GDM1 (cell line): ENCODE measurements at places on chromosomes 7 and 10.

GRCh38 chr7:101932083-101932482, 114.7 kb downstream of the CUX1 start:
- no peak for DNase-seq

DNA sequence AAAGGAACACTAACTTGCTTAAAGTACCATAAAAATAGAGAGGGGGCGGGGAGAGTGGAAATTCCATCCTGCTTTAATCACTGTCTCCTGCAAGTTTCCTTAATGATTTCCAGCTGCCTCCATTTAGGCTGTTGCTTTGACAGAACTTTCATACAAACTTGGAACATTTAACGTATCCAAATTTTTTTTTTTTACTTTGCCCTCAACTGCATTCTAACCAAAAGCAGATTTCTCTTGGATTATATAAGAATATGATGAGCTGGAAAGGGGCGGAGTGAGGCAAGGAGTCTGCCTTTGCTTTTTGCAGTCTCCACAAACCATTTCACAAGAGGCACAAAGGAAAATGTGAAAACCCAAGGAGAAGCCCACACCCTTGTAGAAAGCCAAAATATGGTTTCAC, 46.6 kb upstream of the COL1A2 start:
- no peak for DNase-seq

- DNase-seq = no peak
Measured at GRCh38 chr10:12542133-12542670, 192.9 kb downstream of the CAMK1D start.

GRCh38 chr7:116377721-116378120, 121.8 kb upstream of the CAV2 start:
- no peak for DNase-seq

DNA sequence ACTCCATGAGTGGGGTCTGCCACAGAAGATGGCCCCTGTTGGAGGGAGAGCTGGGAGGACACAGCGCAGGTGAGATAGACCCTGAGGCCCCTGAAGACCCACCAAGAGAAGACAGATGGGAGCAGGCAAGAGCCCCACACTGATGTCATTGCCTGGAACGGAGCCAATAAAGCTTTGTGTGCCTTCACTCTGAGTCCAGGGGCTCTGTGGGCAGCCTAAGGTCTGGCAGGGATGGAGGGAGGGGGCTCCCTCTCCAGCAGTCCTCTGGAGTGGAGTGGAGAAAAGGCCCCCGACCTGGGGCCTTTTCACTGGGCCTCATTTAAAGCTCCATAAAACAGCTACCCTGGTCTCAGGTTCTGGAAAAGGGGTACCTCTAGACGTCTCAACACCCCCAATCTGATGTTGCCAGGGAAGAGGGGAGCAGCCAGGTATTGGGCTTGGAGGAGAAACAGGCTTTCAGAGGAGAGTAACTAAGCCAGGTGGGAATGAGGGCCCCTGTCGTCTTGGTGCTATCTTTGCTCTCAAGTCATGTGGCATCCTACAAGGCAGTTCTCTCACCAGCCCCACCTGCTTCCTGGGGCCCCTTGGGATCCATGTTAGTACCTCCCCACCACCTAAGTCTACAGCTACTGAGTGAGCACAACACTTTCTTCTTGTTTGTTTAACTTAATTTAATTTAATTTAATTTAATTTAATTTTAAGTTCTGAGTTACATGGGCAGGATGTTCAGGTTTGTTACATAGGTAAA, 1.4 kb downstream of the C10orf62 start:
- no peak for DNase-seq

DNA sequence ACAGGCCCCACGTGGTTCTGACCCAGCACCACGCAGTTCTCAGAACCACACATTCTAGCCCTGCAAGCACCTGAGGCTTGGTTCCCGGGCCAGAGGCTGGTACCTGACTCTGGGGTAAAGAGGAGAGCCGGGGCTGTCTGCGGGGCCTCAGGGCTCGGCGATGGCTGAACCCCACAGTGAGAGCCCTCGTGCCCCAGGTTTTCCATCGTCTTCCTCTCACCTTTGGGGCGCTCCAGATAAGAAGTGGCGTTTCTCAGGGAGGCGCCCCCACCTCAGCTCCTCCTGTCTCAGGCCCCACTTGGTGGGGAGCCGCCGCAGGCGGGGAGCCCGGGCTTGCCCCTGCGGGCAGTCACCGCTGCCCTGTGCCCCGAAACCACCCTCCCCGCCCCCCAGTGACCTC, 2.2 kb upstream of the LANCL2 start:
- no peak for DNase-seq

DNA sequence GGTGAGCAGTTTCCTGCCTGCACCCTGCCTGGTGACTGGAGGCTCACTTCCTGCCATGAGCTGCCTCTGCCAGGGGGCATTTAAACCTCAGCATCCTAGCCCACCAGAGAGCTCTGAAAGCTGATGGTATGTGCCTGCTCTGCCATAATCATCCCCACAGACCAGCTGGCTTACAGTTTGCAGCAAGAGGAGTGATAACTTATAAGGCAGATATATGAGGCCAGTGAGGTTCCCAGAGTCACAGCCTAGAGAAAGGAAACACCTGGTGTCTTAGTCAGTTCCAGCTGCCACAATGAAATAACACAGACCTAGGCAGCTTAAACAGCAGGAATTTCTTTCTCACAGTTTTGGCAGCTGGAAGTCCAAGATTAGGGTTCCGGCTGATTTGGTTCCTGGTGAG, 232.0 kb downstream of the PAXIP1 start:
- DNase-seq = no peak

- DNase-seq = no peak
Measured at GRCh38 chr10:117931078-117931477, 115.7 kb downstream of the RAB11FIP2 start.

DNA sequence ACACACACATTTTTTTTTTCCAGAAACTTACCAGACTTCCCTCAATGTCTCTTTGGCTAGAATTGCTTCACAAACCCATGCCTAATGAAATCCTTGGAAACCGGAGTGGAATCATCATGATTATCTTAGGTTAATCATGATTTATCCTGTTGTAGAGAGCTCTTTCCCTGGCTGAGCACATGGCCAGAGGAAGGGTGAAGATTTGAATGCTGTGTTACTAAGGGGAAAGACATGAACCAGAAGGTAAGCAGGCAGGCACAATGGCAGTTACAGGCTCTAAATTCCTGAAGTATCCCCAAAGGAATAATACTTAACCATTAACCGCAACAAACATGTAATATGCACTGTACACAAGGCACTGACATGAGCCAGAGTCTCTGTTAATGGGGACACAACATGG, 4.1 kb upstream of the RNF148 start:
- DNase-seq = no peak
